ENCODE measurements at places on chromosomes 1 and 21.

DNA sequence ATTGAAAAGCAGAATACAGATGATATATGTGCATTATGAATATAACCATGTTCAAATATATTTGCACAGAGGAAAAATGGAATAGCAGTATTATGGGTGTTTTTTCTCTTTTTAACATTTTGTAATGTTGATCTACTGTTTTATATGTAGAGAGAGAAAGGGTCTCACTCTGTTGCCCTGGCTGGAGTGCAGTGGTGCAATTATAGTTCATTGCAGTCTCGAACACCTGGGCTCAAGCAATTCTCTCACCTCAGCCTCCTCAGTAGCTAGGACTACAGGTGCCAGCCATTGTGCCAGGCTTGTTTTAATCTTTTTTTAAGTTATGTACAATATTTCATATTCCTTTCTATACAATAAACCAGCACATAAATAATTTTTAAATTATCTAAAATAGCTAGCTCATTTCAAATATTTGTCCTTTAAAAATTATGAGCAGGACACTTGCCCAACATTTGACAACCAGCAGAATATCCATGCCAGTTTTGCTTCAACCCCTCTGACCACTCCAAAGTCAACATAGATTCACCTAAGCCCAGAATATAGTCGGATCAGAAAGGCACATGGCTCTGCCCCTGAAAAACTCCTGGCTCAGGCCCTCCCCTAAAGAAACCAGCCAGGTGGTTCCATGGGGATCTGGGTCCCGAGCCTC lies 29.8 kb downstream of the ZNF281 start:
- no peak for DNase-seq

- no peak for DNase-seq
Observed at GRCh38 chr1:103516283-103516682, 9.2 kb upstream of the RNPC3 start.

DNA sequence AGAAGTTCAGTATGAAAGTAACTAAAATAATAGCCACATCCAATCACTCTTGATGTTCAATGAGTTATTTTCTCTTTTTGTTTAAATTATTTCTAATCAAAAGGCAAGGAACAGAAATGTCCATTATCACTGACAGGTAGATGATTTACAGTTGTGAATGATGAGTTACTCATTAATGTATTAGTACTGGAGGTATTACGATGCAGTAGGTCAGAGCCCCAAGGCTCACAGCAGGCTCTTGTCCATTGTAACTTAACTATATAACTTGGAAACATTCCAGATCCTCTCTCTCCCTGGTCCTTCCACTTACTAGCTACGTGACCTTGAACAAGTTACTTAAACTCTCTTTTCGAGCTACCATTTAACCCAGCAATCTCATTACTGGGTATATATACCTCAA lies 39.5 kb downstream of the CRB1 start:
- DNase-seq = no peak

DNA sequence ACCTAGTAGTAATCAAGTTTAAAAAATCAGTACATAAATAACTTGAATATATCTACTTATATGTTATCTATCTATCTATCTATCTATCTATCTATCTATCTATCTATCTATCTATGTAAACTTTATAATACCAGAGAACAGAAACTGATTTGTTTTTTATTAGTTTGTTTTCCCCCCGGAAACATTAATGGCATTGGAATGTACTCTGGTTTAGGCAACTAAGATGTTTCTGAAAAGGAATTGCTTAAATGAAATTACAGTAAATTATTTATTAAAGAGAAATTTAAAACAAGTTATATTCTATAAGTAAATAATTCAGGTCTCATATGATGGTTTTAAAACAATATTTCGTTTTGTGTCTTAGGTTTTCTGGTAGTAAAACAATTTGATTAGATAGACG lies 681.0 kb upstream of the ADAMTS5 start:
- no peak for DNase-seq

DNA sequence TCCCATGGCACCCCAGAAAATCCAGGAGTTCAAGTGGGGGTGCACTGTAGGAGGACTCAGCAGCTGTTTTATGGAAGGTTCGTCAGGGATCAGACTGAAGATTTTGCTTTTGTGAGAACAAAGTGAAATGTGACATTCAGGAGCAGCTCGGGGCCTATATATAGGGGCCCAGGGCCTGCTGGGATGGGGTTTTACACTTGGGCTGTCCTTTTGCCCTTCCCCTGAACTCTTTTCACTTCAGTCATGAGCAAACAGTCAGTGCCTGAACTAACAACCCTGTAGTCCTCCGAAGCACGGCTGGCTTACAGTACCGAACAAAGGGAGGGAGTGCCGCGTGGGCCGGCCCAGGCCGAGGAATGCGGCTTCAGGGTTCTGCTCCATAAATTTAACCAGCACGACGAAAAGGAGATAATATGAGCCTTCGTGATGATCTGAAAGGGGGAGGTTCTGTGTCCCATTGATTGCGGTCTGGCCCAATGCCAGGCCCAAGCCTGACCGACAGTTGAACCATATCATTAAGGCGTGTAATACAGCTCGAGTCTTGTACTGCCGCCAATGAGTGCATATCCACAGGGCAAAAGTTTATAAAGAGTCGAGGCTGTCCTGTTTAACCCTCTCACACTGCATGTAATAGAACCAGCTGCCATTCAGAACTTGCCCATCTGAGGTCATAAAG lies 139.9 kb downstream of the DHRS3 start:
- DNase-seq = peak; percentile 94

GRCh38 chr1:100883963-100884362 lies 10.7 kb downstream of the EXTL2 start:
- peak; percentile 66 for DNase-seq

DNA sequence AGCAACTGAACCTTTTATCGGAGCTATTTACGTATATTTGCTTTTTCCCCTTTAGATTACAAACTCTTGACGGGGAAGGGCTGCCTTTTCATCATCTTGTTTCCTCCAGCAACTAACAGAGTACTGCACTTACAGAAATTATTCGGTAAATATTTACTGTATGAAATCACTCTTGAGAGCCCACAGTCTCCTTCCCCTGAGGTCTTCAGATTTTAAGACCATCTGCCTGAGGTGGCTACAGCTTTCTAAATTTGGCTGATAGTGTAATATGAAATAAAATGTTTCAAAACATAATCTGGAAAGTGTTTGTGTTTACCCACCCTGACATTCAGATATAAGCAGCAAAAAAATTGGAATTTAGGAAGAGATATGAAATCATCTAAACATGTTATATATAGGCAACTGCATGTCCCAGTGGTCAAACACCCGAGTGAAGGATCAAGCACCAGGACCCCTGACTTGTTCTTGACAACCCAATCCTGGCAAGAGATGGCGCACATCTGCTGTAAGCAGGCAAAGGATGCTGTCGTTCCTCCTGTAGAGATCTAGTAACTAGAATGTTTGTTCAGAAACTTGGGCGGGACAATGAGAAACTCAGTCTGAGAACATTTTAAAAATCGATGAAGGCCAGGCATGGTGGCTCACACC lies 60.9 kb downstream of the SIPA1L2 start:
- no peak for DNase-seq

GRCh38 chr1:221040101-221040500 lies 160.9 kb downstream of the HLX start:
- DNase-seq = no peak

GRCh38 chr1:244970236-244970743 lies 105.9 kb upstream of the HNRNPU start:
- peak; percentile 61 for DNase-seq

DNA sequence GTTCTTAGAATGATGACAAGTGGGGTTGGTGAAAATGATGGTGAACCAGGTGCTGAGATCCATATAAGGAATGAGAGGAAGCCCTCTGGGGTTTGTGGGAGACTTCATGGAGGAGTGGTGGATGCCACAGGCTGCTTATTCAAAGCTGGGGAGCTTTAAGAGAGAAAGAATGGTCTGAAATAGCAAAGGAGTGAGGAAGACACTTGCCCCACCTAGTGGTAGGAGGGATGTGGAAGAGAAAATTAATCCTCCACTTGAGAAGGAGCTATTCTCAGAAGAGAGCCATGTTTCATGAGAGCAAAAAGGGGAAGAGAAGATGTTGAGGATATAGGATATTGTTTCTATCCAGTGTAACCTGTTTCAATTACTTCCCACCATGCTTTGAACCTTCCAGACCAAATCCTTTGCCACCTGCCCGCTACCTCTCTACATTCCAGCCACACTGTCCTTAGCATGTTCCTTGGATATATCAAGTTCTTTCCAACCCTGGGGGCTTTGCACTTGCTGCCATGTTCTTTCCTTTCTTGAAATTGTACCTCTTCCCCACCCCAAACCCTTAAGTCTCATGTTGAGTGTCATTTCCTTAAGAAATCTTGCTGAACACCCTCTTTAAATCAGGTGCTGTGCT lies 19.6 kb upstream of the ZNF648 start:
- DNase-seq = peak; percentile 29

- no peak for DNase-seq
Observed at GRCh38 chr1:3037281-3038040, 16.2 kb downstream of the ACTRT2 start.

DNA sequence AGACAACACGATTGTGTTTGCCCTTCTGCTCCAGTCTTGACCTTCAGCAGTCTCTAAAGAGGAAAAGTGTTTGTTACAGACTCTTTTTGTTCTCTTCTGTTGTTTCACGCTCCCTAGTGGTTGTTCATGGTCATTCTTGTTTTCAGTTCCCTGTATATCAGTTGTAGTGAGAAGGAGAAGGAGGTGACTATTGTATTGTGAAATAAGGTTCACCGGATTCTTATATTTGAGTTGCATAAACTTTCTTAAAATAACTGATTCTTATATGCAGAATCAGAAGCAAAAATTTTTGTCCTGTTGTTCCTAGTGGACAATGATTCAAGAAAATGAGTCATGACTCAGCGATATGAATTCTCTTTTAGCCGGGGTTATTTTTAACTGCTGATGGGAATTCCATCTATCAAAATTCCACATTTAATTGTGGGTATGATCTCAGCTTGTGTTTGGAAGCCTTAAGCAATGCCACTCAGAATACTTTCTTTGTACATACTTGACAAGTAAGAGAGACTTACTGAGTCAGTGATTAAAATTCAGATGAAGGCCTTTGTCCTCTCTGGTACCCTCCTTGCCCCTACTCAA lies 152.2 kb downstream of the CLEC20A start:
- peak; percentile 95 for DNase-seq

- peak; percentile 63 for DNase-seq
Observed at GRCh38 chr1:193335806-193336428, 149.5 kb upstream of the B3GALT2 start.

GRCh38 chr1:62643283-62643682 lies 44.9 kb downstream of the DOCK7 start:
- no peak for DNase-seq

DNA sequence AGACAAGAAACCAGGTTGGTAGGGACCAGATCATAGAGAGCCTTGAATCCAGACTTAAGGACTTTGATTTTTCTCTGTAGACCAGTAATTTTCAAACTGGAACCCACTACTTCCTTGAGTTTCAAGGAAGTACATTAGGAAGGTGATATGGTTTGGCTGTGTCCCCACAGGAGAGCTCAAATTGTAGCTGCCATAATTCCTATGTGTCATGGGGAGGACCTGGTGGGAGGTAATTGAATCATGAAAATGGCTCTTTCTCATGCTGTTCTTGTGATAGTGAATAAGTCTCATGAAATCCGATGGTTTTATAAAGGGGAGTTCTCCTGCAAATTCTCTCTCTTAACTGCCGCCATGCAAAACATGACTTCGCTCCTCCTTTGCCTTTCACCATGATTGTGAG lies 10.1 kb upstream of the PRKAA2 start:
- DNase-seq = no peak

GRCh38 chr1:105337420-105337819 lies 1587.7 kb downstream of the AMY1C start:
- no peak for DNase-seq

DNA sequence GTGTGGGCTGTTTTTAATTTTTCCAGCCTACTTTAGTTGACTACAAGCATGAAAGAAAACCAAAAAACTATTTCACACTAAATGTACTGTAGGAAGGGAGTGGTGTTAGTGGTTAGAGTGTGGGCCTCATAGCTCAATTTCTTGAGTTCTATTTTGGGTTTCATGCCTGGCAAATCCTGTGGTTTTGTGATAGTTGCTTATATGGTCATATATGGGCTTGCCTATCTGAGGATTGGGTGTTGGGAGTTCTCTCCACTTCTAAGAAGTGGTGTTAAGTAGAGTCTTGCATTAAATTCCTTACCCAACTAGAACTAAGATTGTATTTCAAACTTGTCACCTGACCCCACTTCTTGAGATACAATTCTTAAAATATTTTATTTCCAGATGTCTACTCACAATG lies 37.8 kb upstream of the COL11A1 start:
- no peak for DNase-seq

DNA sequence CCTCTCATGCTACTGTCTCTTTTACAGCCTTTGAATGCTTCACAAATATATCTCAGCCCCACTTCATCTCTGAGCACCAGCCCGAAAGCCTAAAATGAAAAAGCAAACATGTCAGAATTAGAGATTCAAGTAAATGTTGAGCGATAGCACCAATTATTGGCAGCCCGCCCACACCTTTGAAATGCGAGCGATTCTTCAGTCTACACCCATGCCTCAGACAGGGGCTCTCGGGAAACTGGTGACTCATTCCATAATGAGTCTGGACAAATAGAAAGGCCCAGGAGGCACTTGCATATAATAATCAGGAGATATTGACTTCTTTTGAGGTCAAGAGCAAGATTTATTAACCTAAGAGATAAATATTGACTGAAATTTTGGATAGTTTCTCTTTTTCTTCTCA lies 487.3 kb upstream of the PTBP2 start:
- DNase-seq = no peak

DNA sequence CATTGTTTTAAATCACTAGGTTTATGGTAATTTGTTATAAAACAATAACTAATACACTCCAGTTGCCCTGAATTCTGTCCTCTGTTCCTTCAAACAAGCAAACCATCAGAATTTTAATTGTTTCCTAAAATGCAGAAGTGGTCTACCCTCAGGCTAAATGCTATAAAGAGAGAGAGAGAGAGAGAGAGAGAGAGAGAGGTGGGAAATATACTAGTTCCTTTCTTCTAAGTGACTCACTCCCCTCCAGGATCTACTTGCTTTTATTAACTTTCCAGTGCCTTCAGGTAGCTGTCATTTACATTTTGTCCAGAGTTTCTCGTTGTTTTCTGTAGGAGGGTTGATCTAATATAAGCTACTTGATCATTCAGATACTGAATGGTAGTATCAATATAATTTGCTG lies 26.4 kb downstream of the LRRC53 start:
- DNase-seq = no peak

DNA sequence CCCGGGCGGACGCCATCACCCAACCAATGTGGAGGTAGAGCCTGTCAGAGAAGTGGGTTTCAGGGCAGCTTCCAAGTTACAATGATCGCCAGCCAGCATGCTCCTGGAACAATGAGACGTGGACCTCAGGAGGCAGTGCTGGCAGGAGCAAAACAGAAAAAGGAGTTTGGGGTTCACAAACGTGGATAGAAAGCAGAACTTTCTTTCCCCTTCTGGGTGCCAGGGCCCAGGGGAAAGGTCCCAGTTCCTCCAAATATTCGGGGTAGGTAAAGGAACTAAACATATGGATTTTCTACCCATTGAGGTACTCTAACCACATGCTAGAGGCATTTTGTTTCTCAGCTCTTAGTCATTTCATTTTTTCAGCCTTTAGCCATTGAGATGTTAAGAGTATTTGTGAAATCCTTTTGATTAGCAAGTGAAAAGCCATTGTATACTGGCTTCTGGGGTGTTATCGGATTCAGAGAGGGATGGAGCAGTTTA lies 488.4 kb upstream of the ADGRL2 start:
- no peak for DNase-seq

Data from HFFc6 (cell line).